ENCODE measurements at places on chromosomes 3 and 15.
A peak's percentile ranks its signal among the peaks of the same experiment; 100 is the strongest.

DNA sequence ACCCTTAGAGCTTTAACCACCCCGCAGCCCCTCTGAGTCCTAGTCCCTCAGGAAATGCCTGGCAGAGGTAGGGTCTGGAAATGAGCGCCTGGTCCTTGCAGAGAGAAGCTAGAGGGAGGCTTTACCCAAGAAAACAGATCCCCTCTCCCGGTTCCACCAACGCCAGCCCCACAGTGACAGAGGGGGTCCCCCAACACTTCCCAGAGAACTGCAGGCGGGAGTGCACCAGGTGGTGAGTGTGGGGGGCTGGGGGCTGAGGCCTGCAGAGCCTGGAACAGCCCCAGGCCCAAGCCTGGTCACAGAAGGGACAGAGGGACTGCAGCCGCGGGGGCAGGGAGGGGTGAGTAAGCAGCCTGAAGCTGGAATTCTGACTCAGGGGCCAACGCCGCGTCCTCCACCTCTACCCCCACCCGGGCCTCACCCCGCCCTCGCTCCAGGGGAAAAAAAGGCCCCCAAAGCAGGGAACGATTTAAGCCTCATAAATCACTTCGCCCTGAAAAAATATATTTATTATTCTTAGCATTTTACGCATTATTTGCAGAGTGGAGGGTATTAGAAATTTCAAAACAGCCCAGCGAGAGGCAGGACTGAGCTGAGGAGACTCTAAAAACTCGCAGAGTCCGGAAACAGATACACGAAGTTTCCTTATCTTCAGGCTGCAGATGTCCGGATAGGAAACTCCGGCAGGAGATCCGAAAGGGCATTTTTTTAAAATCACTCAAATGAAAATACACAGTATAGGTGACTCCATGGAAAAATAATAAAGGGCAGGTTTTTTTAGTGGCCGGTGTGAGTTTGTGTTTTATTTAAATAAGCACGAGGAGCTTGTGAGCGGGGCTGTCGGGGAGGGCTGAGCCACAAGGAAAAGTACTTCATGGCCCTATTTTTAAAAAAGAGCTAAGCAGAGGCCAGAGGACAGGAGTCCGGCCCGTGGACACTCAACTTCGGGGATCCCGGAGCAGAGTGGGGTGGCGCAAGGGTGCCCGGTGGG, 10.0 kb downstream of the GATA2 start:
- peak; percentile 71 for DNase-seq

GRCh38 chr15:57969355-57969754, 96.2 kb downstream of the ALDH1A2 start:
- DNase-seq: peak; percentile 20

GRCh38 chr3:198088421-198088955, 128.5 kb downstream of the LMLN start:
- DNase-seq: no peak

GRCh38 chr3:64539451-64540196, 148.2 kb downstream of the ADAMTS9 start:
- no peak for DNase-seq

DNA sequence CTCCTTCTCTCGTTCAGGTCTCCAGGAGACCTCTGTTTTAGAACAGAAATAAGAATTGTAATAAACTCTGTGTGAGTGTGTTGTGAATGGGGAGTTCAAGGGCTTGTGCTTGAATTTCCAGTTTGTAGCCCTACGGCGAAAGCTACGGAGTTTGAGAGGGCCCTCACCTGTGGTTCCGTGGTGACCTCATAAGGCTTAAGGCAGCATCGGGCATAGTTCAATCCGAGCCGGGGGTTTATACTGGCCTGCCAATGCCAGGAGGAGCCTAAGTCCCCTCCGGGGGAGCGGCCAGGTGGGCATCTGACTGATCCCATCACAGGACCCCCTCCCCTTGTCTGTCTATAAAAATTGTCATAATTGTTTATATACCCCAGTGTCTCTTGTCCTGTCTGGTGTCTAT, 43.7 kb downstream of the ZBTB11 start:
- no peak for DNase-seq

DNA sequence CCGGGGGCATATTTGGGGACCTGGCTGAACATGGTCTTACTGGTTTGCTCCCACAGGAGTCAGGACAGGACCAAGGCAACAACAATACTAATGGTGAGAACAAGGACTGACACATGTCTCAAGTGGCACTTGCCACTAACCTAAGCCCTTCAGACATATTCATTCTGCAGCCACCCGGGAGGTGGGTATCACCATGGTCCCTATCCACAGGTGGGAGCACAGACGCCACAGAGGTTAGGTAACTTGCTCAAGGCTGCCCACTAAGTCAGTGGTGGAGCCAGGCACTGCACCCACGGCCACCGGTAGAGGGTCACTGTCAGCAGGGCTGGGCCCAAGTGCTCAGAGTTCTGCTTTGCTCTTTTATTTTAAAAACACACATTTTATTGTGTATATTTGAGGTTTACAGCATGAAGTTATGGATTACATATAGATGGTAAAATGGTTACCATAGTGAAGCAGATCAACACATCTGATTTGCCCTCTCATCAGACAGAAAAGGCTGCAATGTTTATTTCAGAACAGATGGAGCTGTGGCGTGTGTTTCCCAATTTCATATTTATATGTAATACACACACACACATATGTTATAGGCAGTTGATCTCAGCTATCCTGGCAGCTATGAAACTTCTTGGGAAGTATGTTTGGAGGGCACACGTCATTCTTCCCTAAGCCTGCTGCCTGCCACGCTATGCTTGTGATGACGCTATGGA, 30.0 kb upstream of the SLC41A3 start:
- peak; percentile 36 for DNase-seq

DNA sequence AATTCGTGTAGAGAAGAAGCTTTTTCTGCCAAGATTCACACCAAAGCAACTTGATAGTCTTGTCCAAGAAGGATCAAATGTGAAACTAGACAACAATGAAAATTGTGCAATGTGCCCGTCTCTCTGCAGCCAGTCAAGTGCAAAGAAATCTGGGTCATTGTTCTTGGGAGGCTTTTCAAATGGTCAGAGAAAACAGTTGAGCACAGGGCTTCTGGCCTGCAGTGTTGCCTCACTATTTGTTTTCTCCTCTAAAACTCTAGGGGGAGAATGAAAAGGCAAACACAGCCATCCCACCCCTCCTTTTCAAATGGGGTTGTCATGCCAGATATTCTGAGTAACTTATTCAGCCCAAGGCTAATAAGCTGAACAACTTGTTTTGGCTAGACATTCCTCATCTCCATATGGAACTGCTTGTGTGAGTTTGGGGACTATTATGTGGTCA, 417.6 kb upstream of the CDIN1 start:
- DNase-seq: no peak

DNA sequence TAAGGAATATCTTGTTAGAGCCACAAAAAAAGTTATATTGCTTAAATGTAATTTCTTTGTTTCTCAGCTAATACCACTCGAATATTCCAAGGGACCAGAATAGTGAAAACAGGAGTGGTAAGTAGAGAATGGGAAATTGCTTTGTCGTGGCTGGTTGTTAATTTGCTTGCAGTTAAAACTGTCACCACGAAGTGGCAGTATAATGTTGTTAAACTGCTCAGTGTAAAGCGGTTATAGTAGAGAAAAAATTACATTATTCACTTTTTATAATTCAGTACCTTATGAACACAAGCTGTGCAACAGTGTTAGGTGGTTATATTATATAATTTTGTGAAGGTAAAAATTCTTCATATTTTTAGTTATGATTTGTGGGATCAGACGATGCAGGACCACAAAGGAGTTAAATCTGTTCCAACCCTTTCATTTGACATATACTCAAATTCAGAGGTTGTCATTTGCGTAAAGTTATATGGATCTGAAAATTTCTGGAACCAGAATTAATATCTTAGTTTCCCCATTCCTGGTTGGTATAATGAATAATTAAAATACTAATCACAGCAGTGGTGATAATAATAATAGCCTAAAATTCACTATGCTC, 171.8 kb downstream of the FEZF2 start:
- peak; percentile 25 for DNase-seq

DNA sequence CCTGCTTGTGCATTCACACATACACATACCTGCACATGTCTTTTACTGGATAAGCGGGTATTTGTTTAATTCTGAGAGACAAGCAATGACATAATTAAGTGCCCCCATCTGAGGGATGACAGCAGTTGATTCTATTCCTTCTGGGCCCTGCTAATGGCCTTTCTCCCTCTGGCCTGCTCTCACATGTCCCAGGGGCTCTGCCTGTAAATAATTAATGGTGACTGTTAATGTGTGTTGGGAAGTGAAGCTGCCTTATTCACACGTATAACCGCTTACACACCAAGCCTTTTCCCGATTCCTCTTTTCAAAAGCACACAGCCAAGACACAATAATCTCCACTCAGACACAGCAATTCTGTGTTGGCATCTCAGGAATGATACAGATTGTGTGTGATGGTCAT, 47.8 kb downstream of the LRRK1 start:
- no peak for DNase-seq

GRCh38 chr15:49031804-49032203, 14.4 kb downstream of the SECISBP2L start:
- DNase-seq: no peak

DNA sequence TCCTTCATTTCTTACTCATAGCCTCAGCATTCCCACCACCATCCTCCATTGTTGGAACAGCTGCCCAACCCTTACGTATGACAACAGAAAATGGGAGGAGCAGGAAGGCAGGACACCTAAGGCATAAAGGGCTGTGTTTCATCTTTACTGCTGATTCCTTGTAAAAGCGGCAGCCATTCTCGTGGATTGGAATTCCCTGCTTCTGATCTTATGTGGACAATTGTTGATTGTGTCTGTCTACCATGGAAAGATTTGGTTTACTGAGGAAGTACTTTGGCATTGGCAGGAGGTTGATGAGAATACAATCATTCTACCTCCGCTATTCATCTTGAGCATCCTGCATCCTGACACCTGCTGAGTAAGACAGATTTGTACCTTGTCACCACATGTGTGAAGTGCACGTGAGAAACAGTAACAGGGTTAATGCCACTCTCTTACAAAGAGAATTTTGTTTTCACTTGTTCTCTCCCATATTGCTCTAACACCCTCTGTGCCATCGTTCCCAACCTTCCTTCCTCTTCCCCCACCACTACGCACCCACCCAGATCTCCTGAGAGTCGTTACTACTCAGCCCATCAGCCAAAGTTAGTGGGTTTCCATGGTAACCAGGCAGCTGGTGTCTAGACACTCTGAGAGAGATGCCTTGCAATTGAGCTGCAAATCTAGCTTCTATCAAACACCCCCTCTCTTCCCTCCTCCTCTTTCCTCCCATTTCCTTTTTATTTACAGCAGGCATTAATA, 75.7 kb downstream of the GAP43 start:
- DNase-seq: peak; percentile 70

DNA sequence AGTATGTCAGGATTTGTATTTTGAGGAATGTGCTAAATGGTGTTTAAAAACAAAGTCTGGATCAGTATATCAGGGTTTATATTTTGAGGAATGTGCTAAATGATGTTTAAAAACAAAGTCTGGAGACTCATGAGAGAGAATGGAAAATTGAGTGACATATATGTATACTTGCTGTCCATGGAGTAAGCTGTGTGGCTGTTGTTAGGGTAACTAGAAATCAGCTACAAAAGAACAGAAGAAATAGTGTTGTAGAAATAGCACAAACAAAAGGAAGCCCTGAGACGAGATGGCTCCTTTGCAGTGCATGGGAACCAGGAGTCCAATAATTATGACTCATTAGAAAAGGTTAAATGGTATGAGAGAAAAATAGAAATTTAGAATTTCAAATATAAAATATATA, 282.7 kb upstream of the MANF start:
- DNase-seq: no peak

GRCh38 chr15:58043192-58043903, 22.2 kb downstream of the ALDH1A2 start:
- peak; percentile 64 for DNase-seq

- DNase-seq: no peak
Measured at GRCh38 chr15:70442616-70443321, 320.6 kb downstream of the UACA start.

DNA sequence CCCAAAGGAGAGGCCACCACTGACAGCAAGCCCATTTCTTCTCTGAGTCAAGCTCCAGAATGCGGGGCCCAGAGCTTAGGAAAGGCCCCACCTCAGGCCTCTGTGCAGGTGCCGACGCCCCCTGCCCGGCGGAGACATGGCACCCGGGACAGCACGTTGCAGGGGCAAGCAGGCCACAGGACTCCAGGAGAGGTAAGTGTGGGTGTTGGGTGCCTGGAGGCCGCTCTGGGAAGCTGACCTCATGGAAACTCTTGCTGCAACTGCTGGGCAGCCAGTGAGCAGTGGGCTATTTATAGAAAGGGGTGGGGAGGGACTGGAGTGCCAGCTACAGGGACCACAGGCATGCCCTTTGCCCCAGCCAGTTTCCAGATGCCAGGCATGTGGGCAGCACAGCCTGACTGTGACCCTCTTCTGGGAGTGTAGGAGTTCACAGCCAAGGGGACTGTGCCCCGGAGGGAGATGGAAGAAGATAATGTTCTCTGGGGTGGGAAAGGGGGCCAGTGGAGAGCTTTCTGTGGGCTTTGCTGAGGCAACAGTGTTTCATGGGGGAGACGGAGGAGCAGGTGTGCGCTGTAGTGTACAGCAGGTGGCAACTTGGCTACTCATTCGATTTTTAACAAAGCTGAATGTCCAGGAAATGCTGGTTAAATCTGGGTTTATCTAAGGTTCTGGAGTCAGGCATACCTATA, 23.7 kb downstream of the ALPK3 start:
- DNase-seq: no peak

- DNase-seq: no peak
Measured at GRCh38 chr3:44920081-44920480, 45.7 kb downstream of the TGM4 start.

GRCh38 chr15:88493844-88494243, 26.3 kb downstream of the MRPS11 start:
- no peak for DNase-seq

DNA sequence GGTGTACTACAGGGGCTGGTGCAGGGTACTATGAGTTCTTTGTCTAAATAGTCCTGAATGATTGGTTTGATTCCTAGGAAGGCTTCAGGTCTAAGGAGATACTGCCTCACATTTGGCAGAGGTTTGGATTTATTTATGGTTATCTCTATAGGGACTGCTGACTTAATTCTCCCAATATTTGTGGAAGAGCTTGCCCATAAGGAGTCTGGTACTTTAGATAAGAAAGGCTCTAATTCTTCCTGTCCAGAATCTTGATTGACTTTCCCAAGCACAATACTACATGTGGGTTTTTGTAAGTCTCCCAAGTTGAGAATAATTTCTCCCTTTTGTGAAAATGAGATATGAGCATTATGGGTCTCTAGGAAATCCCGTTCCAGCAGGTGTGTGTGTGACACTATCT, 36.7 kb upstream of the AP4E1 start:
- DNase-seq: no peak

- no peak for DNase-seq
Measured at GRCh38 chr3:18853269-18853668, 295.0 kb upstream of the KCNH8 start.

DNA sequence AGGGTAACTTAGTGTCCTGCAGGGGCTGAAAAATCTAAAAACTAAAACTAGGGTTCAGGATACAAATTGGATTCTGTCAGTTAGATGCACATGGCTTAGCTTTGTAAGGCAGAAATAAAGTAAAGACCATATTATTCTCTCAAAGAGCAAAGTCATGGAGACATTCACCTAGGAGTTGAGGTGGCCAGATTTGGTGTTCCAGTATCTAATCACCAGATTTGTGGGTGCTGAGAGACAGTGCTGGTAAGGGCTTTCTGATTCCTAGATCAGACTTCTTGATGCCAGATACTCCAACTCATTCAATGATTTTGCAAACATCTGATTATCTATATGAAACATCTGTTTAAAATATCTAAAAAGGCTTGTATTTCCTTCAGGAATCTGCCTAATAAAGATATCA, 28.3 kb upstream of the TBC1D5 start:
- no peak for DNase-seq

- no peak for DNase-seq
Measured at GRCh38 chr3:65508750-65509422, 529.8 kb downstream of the MAGI1 start.

Data from BE2C (cell line).